ENCODE measurements at places on chromosomes 5 and 9.

- no peak for DNase-seq
Observed at GRCh38 chr5:110653231-110653970, 73.1 kb downstream of the TMEM232 start.

DNA sequence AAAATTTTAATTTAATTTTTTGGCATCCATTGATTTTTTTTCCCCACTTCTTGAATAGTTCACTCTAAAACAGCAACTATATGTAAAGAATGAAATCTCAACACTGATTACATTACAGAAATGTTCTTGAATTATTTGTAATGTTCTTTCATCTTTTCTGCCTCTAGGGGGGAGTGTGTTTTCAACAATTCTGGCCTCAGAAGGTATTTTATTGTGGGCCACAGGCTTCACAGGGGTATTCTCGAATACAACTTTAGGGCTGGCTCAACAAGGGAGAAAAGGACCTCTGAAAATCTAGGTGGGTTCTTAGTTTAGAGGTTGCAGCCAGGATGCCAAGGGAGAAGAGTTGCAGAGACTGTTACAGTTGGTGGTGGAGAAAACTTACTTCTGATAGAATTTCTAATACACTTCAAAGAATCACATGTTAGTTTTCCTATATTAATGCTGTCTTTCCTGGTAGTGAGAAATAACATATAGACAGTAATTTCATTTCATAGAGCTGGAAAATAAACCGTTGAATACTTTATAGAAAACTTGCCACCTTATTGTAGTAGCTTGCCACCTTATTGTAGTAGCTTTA, 3.6 kb upstream of the NPR3 start:
- no peak for DNase-seq

- no peak for DNase-seq
Observed at GRCh38 chr5:100723229-100723628, 179.9 kb downstream of the ST8SIA4 start.

DNA sequence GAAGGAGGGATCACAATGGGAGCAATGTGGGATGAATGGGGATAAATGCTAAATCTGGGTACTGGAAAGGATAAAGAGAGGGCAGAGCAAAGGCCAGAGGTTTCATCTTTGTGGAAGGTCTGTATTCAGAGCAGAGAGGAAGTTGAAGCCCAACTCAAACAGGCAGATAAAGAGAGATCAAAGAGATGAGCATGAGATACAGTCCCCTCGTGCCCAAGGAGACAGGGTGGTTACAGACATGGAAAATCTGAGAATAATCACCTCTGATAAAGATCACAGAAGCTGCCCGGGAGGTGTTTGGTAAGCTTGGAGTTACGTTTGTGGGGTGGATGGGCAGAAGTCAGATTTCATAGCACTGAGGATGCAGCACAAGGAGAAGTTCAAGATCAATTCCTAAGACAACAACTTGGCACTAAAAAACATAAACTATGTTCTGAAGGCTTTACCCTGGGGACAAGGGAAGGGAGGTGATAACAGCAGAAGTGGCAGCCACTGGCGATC, 459 bp upstream of the ERAP2 start:
- DNase-seq, result no peak

DNA sequence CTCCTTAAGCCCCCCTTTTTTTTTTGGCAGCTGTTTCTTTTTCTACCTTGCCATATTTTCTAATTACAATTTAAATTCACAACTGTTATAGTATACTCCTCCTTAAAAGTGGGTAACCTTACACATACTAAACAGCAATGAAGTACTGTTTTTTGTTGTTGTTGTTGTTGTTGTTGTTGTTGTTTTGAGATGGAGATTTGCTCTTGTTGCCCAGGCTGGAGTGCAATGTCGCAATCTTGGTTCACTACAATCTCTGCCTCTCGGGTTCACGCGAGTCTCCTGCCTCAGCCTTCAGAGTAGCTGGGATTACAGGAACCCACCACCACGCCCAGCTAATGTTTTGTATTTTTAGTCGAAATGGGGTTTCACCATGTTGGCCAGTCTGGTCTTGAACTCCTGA, 669.1 kb upstream of the CDH6 start:
- no peak for DNase-seq

DNA sequence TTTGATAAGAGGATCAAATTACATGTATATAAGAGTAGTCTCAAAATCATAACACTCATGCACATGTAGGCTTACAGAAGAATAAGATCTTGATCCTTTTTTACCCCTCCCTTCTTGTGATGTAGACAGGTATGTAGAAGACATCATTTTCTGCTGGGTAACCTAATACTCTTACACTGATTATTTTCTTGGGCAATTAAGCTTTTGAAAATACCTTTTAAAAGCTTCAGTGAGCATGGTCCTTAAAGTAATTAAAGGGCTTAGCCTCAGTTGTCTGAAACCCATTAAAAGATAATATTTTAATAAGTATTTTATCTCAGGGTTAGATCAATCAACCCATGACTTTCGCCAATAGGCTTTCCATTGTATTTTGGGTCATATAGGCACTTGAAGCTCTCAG, 50.6 kb downstream of the ALDH1A1 start:
- DNase-seq, result no peak

GRCh38 chr5:174752121-174752520, 27.7 kb downstream of the MSX2 start:
- DNase-seq, result no peak

- DNase-seq, result no peak
Observed at GRCh38 chr5:160175438-160176218, 53.7 kb upstream of the FABP6 start.

- no peak for DNase-seq
Observed at GRCh38 chr9:133916159-133916541, 76.0 kb downstream of the VAV2 start.

GRCh38 chr9:113888336-113888735, 12.2 kb downstream of the ZNF618 start:
- no peak for DNase-seq

- DNase-seq, result no peak
Observed at GRCh38 chr5:93247105-93247504, 333.9 kb downstream of the NR2F1-AS1 start.

GRCh38 chr5:69184621-69185020, 4.8 kb upstream of the CENPH start:
- no peak for DNase-seq

- no peak for DNase-seq
Observed at GRCh38 chr5:10081584-10081983, 168.1 kb downstream of the ATPSCKMT start.

Data from stimulated activated CD8-positive, alpha-beta memory T cell treated with anti-CD3 and anti-CD28 coated beads, Interleukin-7, amount 100 ng/mL, for 1 hour (primary cell).